Glutamatergic neuron (in vitro differentiated cells): ENCODE measurements at places on chromosomes 6 and 20. TPM values are rescaled to one million over a fixed set of nuclear protein-coding genes. Genes with fewer than 3 reads are reported as not detected.

Gene STMND1
- not detected for total RNA-seq

GRCh38 chr20:50467718-50468356, 42.3 kb upstream of the PTPN1 start:
- DNase-seq = peak; percentile 41
- no peak overlapping the region for H3K4me3 ChIP-seq

GRCh38 chr6:93163146-93163545, 256.2 kb downstream of the EPHA7 start:
- H3K27me3 ChIP-seq = no peaks in the 10 kb centered on the region
- peaks cover 12% of the 10 kb centered on the region for H3K4me1 ChIP-seq
- no peak overlapping the region for H3K4me3 ChIP-seq
- no peaks in the 10 kb centered on the region for H3K36me3 ChIP-seq
- DNase-seq = no peak

DNA sequence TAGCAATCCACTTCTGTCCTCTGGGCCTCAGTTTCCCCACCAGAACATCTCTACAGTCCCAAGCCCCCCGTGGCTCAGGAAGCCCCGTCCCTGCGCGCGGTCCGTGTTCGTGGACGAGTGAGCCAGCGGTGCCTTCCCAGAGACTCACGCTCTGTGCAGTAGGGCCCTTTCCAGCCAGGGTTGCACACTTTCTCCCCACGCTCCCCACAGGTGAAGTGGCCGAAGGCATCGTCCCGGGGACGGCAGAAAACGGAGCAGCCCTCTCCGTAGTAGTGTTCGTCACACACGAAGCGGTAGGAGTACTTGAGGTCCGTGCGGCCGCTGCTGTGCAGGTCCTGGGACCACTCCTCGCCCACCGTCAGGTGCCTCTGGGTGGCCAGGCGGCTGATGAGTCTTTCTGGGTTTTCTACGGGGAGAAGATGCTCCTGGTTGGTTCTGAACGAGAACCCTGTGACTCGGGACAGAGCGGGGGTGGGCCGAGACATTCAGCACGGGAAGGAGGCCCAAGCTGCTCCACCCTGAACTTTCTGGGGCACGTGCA, 2.7 kb downstream of the DLL1 start:
- H3K36me3 ChIP-seq = peaks cover 6% of the 10 kb centered on the region
- no peak overlapping the region for H3K27ac ChIP-seq
- peaks cover 40% of the 10 kb centered on the region for H3K4me1 ChIP-seq
- DNase-seq = no peak
- peak overlapping the region; percentile 89 for H3K4me3 ChIP-seq
